ENCODE measurements at places on chromosomes 7 and 10. TPM values are rescaled to one million over a fixed set of nuclear protein-coding genes. Genes with fewer than 3 reads are reported as not detected.

Gene ABCA13
- not detected for total RNA-seq

Gene SRI
- 140 TPM for total RNA-seq

Gene CCDC136
- total RNA-seq = 38.7 TPM

Gene SPDYE17
- total RNA-seq = not detected

Gene RGS10
- total RNA-seq = 45.2 TPM

Gene HOGA1
- total RNA-seq = 0.25 TPM

Gene AOAH
- total RNA-seq = 0.61 TPM

Gene NACAD
- total RNA-seq = not detected

Gene OR6B1
- not detected for total RNA-seq

Gene FANK1
- total RNA-seq = not detected

Gene HOXA9
- not detected for total RNA-seq

Gene ZNF722
- not detected for total RNA-seq

Gene RGR
- total RNA-seq = not detected

Gene LLCFC1
- not detected for total RNA-seq

Gene RBP4
- not detected for total RNA-seq

Gene DENND2A
- not detected for total RNA-seq

Gene IPMK
- 9.5 TPM for total RNA-seq

Gene CTTNBP2
- not detected for total RNA-seq

Gene KLLN
- 5.5 TPM for total RNA-seq

Gene RAPGEF5
- total RNA-seq = 120 TPM

Gene UPK3B
- 2.5 TPM for total RNA-seq

Gene COL26A1
- total RNA-seq = not detected

Gene MRPL32
- 55.7 TPM for total RNA-seq

Gene TFEC
- 2.2 TPM for total RNA-seq

Gene TLX1
- not detected for total RNA-seq

Gene NKX2-3
- not detected for total RNA-seq

Gene PTN
- not detected for total RNA-seq

Gene TTYH3
- 63.6 TPM for total RNA-seq

Gene SDK1
- 0.36 TPM for total RNA-seq

Gene LMOD2
- not detected for total RNA-seq

Gene TAS2R3
- total RNA-seq = 2.4 TPM

Gene FOXK1
- 32.0 TPM for total RNA-seq

Gene SVOPL
- not detected for total RNA-seq

Gene APBB1IP
- total RNA-seq = 196 TPM

Gene ZNF32
- not detected for total RNA-seq

Gene ASZ1
- total RNA-seq = not detected

Gene OR2A7
- total RNA-seq = not detected

Gene TUBB8
- total RNA-seq = not detected

Gene CDHR3
- 0.30 TPM for total RNA-seq

Gene SRRM3
- not detected for total RNA-seq

All from OCI-LY7 (cell line).